Hepatocyte (in vitro differentiated cells): ENCODE measurements at places on chromosomes 2 and 18. TPM values are rescaled to one million over a fixed set of nuclear protein-coding genes. Genes with fewer than 3 reads are reported as not detected.

DNA sequence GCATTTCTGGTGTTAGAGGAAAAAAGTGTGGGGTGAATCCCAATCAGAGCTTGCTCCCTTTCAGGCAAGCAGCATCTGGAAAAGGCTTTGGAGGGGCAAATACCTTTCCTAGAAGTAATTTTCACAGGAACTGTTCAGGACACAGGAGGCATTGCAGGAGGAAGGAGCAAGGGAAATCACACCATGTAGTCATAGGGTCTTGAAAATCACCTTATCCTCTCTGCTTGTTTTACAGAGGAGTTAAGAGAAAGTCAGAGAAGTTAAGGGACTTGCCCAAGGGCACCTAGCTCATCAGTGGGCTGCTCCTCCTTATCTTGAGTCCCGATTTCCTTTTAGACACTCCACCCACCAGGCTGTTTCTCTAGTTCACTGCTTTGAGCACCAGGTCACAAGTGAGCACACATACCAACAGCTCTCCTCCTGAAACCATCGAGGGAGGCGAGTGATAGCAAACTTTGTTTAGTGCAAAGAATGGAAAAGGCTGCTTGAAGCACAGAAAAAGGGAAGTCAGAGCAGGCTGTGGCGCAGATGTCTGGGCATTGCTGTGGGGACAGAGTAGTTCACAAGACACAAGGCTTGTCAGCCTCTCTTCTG is 89.2 kb upstream of the CXCR4 start:
- peaks cover 8% of the 10 kb centered on the region for H3K4me1 ChIP-seq
- no peak for DNase-seq
- no peaks in the 10 kb centered on the region for H3K36me3 ChIP-seq
- H3K27me3 ChIP-seq: no peaks in the 10 kb centered on the region
- no peak overlapping the region for H3K27ac ChIP-seq

ANKRD30B gene
- not detected in 2 replicates for total RNA-seq

GRCh38 chr2:158968396-158969161 is at the start of gene TANC1:
Gene TANC1 (plus strand): TSS chr2:158968640. CDS start chr2:159065911, 97,271 bp downstream.
- H3K36me3 ChIP-seq: no peaks in the 10 kb centered on the region
- peak within 1 kb of the TSS; percentile 88 for H3K4me3 ChIP-seq
- no peaks in the 10 kb centered on the region for H3K27me3 ChIP-seq
- H3K27ac ChIP-seq: peak within 1 kb of the TSS; percentile 94
- peak; percentile 97 for DNase-seq
- H3K4me1 ChIP-seq: peaks cover 35% of the 10 kb centered on the region

ARHGAP15 gene
- 0.17 and 1.0 TPM in 2 replicates for total RNA-seq

EGR4 gene
- total RNA-seq: 0.23 TPM in 1 of 2 replicates, not detected in the other

HOXD12 gene
- total RNA-seq: 17.9 and 29.0 TPM in 2 replicates

GRCh38 chr2:158979772-158980171 is 11.3 kb downstream of the TANC1 start:
- no peak overlapping the region for H3K4me3 ChIP-seq
- no peaks in the 10 kb centered on the region for H3K36me3 ChIP-seq
- DNase-seq: no peak
- no peaks in the 10 kb centered on the region for H3K27me3 ChIP-seq
- H3K27ac ChIP-seq: no peak overlapping the region

DNA sequence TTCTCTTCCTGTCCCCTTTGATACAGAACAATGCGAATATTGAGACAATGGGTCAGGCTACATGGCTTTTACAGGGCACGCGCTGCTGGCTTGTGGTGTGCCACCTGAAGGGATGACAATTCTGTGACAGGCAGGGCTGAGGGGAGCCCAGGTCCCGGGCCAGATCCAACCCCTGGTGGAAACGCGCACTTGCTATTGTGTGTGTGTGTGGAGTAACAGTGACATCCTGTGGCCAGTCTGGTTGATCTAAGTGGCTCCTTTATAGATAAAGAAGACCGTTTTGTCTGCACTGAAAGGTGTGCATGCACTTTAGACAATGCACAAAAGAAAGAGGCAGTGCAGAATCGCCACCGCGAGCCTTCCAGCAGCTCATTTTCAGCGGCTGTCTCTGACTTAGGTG is 273.6 kb downstream of the HRH4 start:
- H3K4me1 ChIP-seq: no peaks in the 10 kb centered on the region
- H3K27me3 ChIP-seq: peaks cover 7% of the 10 kb centered on the region
- DNase-seq: peak; percentile 38
- no peaks in the 10 kb centered on the region for H3K36me3 ChIP-seq

- H3K27me3 ChIP-seq: no peaks in the 10 kb centered on the region
- no peak overlapping the region for H3K4me3 ChIP-seq
- no peaks in the 10 kb centered on the region for H3K36me3 ChIP-seq
- no peak for DNase-seq
Observed at GRCh38 chr2:210558708-210559107, 2.3 kb downstream of the CPS1 start.

CMPK2 gene
- total RNA-seq: 5.4 and 7.0 TPM in 2 replicates

- DNase-seq: no peak
- H3K4me1 ChIP-seq: no peaks in the 10 kb centered on the region
- no peaks in the 10 kb centered on the region for H3K36me3 ChIP-seq
- no peak overlapping the region for H3K4me3 ChIP-seq
Observed at GRCh38 chr2:214169736-214170135, 241.1 kb upstream of the VWC2L start.

- no peaks in the 10 kb centered on the region for H3K27me3 ChIP-seq
- no peaks in the 10 kb centered on the region for H3K4me1 ChIP-seq
- no peak for DNase-seq
- H3K27ac ChIP-seq: no peak overlapping the region
- no peaks in the 10 kb centered on the region for H3K36me3 ChIP-seq
Observed at GRCh38 chr18:59744271-59744721, 47.1 kb upstream of the CCBE1 start.

- H3K36me3 ChIP-seq: no peaks in the 10 kb centered on the region
- no peaks in the 10 kb centered on the region for H3K27me3 ChIP-seq
- H3K27ac ChIP-seq: peak overlapping the region; percentile 64
- no peak overlapping the region for H3K4me3 ChIP-seq
- H3K4me1 ChIP-seq: peaks cover 19% of the 10 kb centered on the region
- peak; percentile 65 for DNase-seq
Observed at GRCh38 chr2:235639428-235639773, 145.6 kb downstream of the AGAP1 start.

DNA sequence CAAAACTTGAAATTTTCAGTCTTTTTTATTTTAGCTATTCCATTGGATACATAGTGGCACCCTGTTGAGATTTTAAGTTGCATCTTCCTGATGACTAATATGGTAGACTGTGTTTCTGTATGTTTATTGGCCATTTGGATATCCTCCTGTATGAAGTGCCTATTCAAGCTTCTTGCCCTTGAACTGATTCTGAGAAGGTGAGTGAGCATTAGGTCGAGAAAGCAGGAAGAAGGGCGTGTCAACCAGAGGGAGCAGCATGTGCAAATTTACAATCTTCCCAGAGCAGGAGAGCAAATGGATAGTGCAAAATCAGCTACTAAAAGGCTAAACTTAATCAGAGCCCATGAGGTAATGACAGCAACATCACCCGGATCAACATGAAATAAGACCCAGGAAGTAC is 8.6 kb downstream of the INPP1 start:
- no peaks in the 10 kb centered on the region for H3K27me3 ChIP-seq
- no peak overlapping the region for H3K27ac ChIP-seq

DNA sequence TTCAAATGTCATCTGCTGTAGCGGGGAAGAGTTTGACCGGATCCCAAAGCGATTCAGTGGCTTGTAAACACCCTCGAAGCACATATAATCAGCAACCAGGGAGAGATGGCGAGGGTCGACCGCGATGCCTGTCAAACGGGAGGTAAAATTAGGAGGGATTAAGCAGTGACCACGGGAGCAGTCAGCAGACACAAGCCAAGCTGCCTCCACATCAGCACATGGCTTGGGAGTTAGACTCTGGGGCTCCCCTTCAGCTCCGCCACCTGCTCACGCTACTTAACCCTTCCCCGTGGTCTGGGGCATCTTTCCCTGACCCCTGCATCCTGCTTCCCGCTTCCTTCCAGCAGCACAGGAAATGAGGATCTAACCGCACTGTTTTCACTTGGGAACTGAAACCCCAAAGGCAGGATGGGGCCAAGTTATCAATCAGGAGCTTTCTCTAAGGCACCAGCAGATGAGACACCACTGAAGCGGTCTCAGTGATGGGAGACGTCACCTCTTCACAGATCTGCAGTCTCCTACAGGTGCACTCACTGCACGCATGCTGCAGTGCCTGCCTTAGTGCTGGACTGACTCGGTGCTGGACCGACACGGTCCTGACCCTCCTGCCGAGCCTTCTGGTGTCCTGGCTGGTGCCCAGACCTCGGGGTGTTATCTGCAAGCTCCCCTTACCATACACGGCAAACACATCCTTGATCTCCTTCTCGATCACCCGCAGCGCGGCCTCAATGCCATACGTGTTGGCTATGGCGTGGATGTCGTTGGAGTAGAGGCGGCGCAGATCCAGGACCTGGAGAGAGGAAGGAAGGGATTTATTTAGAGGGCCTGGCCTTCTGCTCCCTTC is 77.5 kb downstream of the POLR1A start:
- no peak overlapping the region for H3K27ac ChIP-seq
- H3K36me3 ChIP-seq: no peaks in the 10 kb centered on the region
- H3K4me3 ChIP-seq: no peak overlapping the region
- DNase-seq: no peak
- H3K4me1 ChIP-seq: no peaks in the 10 kb centered on the region
- no peaks in the 10 kb centered on the region for H3K27me3 ChIP-seq

DNA sequence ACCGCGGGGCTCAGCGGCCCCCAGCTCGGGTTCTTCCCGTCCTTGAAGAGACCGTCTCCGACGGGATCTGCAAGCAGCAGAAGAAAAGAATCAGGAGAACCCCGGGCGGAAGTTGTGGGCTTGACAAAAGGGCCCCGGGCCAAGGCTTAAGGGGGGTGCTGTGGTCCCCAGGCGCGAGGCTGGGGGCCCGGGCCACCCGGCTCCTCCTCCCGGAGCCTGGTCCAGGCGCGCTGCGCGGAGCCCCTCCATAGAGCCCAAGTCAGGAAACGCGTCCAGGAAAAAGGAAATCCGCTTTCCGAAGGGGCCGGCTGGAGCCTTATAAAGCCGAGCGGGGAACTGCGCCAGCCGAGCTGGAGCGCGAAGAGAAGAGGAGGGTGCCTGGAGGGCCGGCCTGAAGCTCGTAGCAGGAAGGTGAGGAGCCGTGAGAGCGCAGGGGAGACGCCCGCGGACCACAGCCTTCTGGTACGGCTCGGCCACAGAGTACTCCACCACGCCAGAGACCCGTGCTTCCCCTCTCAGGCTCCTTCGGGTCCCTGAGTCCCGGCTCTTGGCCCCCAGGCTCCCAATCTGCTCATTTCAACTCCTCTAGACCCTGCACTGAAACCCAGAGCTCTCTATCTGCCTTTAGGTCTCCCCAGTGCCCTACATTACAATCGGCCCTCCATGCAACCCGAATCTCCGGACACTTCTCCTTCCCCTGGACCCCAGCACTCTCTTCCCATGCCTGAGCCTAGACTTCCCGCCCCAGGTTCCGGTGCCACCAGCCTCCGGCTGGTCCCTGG is 554 bp downstream of the FEV start:
- H3K4me1 ChIP-seq: peaks cover 13% of the 10 kb centered on the region
- H3K27me3 ChIP-seq: peaks cover 92% of the 10 kb centered on the region
- no peak overlapping the region for H3K4me3 ChIP-seq
- H3K27ac ChIP-seq: no peak overlapping the region

DNA sequence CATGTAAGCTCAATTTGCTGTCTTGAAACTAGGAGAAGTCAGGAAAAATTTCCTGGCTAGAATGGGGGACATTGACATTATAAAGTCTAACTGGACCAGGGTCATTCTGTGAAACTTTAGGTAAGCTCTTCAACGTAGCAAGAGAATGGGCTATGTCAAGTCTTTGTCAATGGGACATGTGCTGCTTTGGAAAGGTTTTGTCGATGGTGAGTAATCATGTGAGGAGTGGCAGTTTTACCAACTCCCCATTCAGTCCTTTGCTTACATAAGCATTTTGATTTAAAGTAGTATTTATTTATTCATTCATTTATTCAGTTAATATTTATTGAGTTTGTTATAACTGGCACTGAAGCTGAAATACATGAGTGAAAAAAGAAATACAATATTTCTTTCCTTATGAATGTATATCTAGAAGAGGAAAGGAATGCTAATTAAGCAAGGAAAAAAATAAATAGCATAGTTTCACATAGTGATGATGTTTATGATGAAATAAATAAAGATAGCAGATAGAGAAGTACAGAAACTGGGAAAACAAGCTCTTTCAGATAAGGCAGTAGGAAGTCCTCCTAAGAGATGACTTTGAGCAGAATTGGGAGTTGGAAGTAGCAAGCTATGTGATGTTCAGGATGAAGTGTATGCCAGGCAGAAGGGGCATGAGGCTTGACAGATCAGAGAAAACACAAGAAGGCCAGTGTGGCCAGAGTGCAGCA is 25.4 kb upstream of the RAB27B start:
- H3K4me1 ChIP-seq: peaks cover 5% of the 10 kb centered on the region
- peak overlapping the region; percentile 29 for H3K27ac ChIP-seq
- no peak overlapping the region for H3K4me3 ChIP-seq

- peak; percentile 79 for DNase-seq
- peak overlapping the region; percentile 64 for H3K27ac ChIP-seq
- H3K4me1 ChIP-seq: peaks cover 42% of the 10 kb centered on the region
- H3K36me3 ChIP-seq: no peaks in the 10 kb centered on the region
Observed at GRCh38 chr18:48167897-48168253, 237.4 kb upstream of the SMAD2 start.

CIDEA gene
- not detected in 2 replicates for total RNA-seq

DNA sequence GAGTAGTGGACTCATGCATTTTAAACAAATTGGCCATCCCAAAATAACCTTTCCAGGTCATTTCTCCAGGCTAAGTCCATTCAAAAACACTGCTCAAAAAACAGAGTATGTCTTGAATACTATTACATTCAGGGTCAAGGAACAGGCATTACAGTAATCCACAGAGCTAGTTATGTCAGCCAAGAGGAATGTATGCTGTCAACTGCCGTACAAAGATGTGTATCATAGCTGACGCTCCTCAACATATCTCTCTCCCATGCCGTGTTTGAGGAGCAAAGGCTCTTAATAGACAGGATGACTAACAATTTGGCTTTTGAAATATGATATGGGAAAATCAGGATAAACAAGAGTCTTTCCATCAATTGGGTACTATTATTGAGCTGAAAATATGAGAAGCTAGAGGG is 68.8 kb upstream of the KCTD1 start:
- peak; percentile 71 for DNase-seq
- peak overlapping the region; percentile 54 for H3K27ac ChIP-seq
- no peak overlapping the region for H3K4me3 ChIP-seq
- no peaks in the 10 kb centered on the region for H3K27me3 ChIP-seq

UPP2 gene
- 0.52 and 0.70 TPM in 2 replicates for total RNA-seq

IGFBP5 gene
- total RNA-seq: 190 and 232 TPM in 2 replicates

TSPYL6 gene
- total RNA-seq: not detected in 2 replicates

- H3K36me3 ChIP-seq: no peaks in the 10 kb centered on the region
- H3K4me1 ChIP-seq: peaks cover 8% of the 10 kb centered on the region
- DNase-seq: no peak
- H3K27ac ChIP-seq: no peak overlapping the region
- H3K4me3 ChIP-seq: no peak overlapping the region
Observed at GRCh38 chr2:36680012-36680411, 16.5 kb upstream of the VIT start.

CPLX4 gene
- total RNA-seq: not detected in 2 replicates
